AG04449 (cell line): ENCODE measurements at places on chromosomes 5 and 9.

- no peak for DNase-seq
These were observed 7.1 kb upstream of the ENTREP1 start for GRCh38 chr9:69317894-69318293.

DNA sequence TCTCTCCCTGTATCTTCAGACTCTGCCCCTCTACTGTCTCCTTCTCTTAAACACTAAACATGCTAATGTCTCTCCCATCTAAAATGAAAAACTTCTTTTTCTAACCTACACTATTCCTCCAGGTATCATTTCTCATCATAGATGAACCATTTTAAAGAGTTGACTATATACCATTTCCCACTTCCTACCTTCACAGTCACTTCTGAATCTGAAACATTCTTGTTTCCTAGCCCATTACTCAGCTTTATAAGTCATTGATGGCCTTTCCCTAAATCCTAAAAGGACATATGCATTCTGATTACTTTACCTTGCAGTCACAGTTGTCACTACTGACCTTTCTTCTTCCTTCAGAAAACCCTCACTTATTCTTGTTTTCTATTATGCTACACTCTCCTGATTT, 118.2 kb downstream of the SSBP2 start:
- no peak for DNase-seq

DNA sequence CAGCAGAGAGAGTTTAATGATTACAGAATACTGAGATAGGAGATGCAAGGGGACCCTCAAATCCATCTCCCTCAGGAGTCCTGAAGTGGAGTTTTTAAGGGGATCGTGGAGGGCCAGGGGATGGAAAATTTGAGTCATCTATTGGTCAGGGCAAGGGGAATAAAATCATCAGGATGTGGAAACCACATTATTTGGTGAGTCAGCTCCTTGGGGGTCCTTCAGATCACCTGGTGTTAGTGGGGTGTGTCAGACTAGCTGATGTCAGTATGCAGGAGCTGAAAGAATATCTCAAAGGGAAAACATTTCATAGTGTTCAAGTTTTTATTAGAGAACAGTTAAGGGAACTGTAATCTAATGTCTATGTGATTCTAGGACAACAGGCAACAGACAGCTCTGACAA, 183.0 kb upstream of the FTMT start:
- DNase-seq = no peak

DNA sequence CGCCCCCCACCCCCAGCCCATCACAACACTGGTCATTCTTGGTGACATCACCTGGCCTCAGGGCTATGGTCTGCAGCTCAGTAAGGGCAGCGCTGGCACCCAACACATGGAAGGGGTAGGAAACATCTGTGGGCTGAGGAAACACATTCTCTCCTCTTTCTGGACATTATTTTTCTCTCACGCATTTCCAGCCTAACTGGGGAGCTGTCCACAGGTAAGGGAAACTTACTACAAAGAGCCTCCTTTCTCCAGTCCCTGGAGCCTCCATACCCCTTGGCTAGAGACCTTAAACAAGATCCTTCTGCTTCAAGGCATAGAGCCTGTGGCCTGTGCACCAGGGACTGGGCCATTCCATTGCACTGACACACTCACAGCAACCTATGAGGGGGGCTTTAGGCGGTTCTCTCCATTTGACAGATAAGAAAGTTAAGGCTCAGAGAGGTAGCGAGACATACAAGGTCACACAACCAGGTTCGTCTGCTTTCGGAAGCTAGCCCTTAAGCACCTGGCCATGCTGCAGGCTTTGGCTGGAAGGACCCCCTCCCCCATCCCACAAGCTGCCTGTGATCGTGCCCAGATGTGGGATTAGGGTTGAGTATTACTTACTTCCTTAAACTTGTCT, 40.7 kb downstream of the CXXC5 start:
- DNase-seq = no peak

DNA sequence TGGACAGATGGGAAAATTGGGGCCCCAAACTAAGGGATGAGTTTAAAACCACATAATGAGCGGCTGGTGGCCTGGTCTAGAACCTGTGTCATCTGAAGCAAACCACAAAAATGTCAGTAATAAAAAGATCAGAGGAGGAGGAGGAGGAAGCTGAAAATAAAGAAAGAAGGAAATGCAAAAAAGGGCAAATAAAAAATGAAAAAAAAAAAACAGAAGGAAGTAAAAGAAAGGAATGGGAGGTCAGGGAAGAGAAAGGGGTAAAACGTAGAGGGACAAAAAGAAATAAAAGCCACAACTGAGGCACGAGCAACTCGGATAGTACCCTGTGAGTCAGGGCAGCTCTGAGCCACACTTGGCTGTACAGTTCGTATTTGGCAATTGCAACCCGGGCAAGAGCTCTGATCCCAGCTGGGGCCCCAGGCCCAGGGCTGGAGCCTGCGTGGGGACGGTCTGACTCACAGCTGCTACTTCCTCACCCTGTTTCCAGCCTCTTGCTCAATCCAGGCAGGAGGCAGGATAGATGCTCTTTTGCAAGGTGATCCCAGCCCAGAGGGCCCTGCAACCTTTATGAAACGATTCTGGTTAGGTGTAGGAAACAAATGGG, 137.9 kb upstream of the TRIM32 start:
- DNase-seq = peak; percentile 85

- DNase-seq = no peak
These were observed 1.9 kb upstream of the NDUFB6 start for GRCh38 chr9:32574858-32575257.

GRCh38 chr5:97623441-97623840, 440.4 kb upstream of the RIOK2 start:
- no peak for DNase-seq
